ENCODE measurements at places on chromosomes 4 and X.

DNA sequence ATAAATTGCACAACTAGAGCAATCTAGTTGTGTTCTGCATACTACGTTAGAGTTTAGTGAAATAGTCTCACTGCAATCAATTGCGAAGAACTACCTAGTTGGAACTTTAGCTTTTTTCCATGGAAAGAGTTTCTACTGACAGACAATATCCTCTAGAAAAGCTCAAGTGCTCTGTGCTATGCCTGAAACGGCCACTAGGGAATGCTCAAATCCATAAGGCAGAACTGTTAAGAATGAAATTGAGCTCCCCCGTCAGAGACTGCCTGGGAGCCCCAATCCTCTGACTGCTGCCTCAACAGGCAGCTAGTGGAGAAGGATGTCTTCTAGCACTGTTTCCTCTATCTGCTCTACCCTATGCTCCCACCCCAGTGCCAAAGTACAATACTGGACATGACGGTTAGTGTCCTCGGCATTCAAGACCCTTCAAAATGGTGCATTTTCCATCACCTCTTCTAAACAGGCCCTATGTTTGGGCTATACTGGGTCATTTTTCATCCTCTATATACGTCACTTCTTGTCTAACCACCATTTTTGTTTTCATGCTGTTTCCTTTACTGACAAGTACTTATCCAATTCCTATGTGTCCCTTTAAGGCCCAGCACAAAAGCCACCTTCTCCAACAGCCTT, 35.3 kb downstream of the FRMD7 start:
- peak; percentile 2 for DNase-seq

GRCh38 chr4:146793727-146794126, 151.9 kb downstream of the TTC29 start:
- no peak for DNase-seq

DNA sequence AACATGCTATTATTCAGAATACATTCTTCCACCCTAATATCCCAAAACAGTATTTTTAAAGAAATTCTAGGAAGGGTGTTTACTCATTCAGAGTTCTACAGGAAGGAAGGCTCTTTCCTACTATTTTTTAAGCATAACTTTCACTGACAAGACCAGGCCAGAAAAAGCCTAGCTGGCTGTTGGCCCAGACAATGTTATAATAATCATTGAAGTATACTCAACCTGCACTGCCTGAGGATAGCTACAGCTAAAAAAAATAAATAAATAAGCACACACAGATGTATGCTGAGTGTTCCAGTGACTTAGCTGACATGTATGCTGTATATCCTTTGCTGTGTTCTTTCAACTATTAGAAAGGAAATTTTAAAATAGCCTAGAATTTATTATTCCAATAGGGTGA, 145.8 kb upstream of the SPRY1 start:
- no peak for DNase-seq

DNA sequence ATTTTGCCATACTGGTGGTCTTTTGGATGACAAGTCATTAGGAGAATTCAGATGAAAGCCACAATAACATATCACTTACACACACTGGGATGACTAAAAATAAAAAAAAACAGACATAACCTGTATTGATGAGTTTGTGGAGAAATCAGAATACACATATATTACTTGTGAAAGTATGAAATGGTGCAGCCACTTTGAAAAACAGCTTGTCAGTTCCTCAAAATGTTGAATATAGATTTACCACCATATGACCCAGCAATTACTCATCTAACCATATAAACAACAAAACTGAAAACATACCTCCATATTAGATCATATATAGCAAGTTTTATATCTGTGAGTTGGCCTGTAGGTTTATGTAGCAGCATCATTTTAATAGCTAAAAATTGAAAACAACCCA, 608.7 kb downstream of the TLL1 start:
- DNase-seq, result no peak

GRCh38 chrX:137430984-137431475, 134.9 kb upstream of the ZIC3 start:
- DNase-seq, result no peak

- DNase-seq, result no peak
These were observed 31.9 kb downstream of the CBR4 start for GRCh38 chr4:168978001-168978700.

GRCh38 chr4:27915822-27916221, 1055.2 kb downstream of the STIM2 start:
- no peak for DNase-seq

DNA sequence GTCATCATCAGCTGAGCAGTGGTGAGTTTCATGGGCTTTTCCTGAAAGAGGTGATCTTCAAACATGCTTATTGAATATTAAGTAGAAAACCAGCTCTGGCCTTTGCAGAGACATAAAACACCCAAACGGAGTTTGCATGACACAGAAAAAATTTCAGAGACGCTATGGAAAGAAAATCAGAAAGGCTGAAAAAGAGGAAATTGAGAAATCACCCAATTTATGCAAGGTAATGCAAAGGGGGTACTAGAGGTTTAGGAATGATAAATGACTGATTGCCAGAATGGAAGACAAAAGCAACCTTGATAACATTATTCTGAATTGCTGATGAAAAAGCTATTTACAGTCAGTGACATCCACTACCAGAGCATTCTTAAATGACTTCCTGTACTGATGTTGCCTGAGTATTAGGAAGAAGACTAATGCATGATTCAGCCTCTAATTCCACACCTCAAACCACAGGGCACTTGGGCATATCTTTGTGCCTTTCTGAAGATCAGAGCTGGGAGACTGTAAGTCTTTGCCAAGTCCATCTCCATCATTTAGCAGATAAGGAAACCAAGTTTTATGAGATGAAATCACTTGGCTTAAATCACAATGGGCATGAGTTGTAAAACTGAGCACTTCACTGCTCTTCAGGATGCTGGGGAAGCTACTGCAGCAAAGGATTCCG, 565.7 kb downstream of the PPARGC1A start:
- no peak for DNase-seq

- no peak for DNase-seq
These were observed 2.5 kb downstream of the ZNF182 start for GRCh38 chrX:48001260-48001659.

GRCh38 chr4:159190651-159191050, 87.8 kb downstream of the RAPGEF2 start:
- no peak for DNase-seq

GRCh38 chrX:37684973-37685372, 618 bp upstream of the XK start:
- no peak for DNase-seq

GRCh38 chr4:174681723-174682300, 147.2 kb downstream of the GLRA3 start:
- no peak for DNase-seq

- DNase-seq, result no peak
These were observed 629.4 kb upstream of the FRG1 start for GRCh38 chr4:189311251-189311650.

GRCh38 chrX:131745942-131746489, 202.1 kb downstream of the OR13H1 start:
- no peak for DNase-seq

DNA sequence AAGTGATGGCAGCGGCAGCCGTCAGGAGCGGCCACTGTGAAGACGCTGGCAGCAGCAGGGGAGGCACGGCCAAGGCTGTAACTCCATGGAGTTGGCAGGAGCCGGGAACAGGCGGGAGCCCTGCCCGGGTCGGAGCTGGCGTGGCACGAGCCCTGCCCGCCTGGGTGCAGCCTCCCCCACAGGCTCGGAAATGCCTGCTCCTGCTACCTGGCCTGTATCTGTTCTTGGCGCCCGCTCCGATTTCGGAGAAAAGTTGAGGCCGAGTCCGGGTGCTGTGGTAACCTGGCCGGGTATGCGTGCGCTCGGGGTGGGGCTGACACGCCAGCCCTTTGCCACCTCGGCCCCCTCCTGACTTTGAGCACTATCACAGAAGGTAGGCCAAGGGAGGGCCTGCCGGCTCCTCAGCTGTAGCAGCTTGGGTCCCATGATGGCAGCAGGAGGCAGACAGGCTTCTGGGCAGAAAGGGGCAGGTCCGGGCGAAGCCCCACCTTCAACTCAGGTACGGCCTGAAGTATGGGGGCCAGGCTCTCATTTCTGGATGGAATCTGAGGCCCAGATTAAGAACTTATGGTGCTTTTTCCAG, 51.2 kb upstream of the SHISA3 start:
- no peak for DNase-seq

GRCh38 chr4:55136634-55137033, 11.2 kb upstream of the KDR start:
- DNase-seq, result no peak

GRCh38 chrX:3748052-3748559, 34.7 kb upstream of the PRKX start:
- no peak for DNase-seq

- no peak for DNase-seq
These were observed 29.2 kb upstream of the CCNI start for GRCh38 chr4:77104791-77105540.

- DNase-seq, result no peak
These were observed 93.0 kb downstream of the TSPAN7 start for GRCh38 chrX:38654302-38654701.

DNA sequence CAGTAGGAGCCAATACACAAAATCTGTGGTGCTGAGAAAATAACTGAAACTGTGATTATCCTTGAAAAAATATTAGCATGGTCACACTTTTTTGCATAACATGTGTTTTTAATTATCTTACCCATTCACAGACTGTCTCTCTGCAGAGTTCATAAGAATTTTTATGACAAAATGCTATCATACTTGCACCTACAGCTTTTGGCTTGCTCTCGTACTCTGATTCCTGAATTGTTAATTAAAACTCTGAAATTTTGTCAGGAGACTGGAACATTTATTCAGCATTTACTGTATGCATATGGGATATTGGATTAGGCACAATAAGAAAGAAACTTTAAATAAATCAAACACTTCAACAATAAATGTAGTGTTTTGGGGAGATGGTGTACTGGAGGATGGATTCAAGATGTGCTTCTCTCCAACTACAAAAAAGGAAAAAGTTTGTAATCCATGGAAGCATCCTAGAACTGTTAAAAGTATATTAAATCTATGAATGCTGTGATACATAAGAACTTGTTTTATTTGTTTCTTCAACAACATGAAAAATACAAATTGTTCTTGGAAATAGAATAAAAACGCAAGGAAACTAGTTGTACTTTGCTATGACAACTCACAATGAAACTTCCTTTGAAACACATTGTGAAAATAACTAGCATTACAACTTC, 260.5 kb downstream of the SPATA18 start:
- DNase-seq, result no peak

GRCh38 chr4:169922632-169923276, 103.4 kb downstream of the MFAP3L start:
- DNase-seq, result no peak

- DNase-seq, result no peak
These were observed 23.3 kb downstream of the RNF212 start for GRCh38 chr4:1090036-1090435.

DNA sequence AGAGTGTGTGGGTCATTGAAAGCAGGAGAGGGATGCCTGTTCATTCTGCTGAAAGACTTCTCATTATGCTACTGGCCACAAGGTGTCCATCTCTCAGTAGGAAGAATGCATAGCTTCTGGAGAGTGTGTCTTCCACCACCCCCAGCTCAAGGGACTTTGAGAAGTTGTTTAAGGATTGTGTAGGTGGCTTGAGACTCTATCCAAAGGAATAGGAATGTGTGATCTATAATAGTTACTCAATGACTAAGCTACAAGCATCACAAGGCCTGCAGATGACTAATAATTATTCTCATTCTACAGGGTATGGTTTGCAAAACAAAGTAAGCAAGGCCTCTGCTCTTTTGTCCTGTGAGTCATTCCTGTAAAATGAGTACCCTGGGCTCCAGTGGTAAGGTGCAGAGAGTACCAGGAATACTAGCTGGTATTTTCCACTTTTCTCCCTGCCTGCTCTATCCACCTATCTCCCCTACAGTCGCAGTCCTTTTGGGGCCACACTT, 279.8 kb upstream of the BOD1L1 start:
- no peak for DNase-seq

DNA sequence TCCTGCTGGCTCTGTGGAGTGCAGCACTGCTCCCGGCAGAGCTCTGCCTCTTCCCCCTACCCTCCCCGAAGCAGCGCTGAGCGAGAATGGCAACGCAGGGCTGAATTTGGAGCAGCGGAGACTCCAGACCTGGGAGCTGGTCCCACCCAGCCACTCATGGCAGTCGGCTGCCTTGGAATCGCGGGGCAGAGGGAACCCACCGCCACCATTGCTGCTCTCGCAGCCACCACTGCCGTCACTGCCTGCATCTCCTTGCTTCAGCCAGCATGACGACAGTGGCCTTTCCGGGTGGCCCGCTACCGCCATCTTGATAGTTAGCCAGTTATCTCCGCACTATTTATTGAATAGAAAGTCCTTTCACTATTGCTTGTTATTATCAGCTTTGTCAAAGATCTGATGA, 321.5 kb upstream of the POU3F4 start:
- DNase-seq, result no peak

DNA sequence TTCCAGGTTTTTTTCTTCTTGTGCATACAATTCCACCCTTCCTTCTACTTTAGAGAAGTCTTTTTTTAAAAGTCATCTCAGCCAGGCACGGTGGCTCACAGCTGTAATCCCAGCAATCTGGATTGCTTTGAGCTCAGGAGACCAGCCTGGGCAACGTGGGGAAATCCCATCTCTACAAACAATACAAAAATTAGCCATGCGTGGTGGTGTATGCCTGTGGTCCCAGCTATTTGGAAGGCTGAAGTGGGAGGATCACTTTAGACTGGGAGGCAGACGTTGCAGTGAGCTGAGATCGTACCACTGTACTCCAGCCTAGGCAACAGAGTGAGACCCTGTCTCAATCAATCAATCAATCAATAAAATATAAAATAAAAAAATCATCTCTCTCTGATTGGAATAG, 14.8 kb downstream of the ELOVL6 start:
- DNase-seq, result no peak

DNA sequence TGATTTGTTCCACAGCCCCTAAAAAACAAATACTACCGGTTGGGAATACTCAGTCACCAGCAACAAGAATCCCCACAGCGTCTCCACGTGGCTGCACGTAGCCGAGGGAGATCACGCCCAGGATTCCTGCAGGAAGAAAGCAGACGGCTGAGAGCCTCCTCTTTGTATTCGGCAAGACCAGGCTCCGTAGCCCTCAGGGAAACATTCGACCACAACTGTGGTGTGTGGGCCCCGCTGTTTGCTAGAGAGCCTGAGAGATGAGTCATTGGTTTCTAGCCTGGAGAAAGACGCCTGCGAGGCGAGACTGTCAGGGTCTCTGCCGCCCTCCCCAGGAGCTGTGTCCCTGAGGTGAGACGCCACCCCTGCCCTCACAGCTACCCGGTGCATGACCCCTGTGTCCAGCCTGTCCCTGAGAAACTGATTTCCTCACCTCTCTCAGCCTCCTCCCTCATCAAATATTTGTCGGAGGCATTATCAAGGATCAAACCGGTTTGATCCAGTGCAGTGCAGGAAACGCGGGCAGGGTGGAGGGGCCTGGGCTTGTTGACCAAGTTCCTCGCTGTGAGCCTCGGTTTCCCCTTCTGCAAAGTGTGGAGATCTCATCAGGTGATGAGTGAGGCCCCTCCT, 4.7 kb upstream of the S100P start:
- no peak for DNase-seq

GRCh38 chr4:37599092-37599790, 86.9 kb downstream of the RELL1 start:
- no peak for DNase-seq

GRCh38 chr4:48361012-48361400, 19.7 kb downstream of the SLAIN2 start:
- no peak for DNase-seq
